NCI-H2227 treated with DMSO at 0.1 percent for 48 hours (cell line): ENCODE measurements at places on chromosomes 5 and 9.
A peak's percentile ranks its signal among the peaks of the same experiment; 100 is the strongest.

DNA sequence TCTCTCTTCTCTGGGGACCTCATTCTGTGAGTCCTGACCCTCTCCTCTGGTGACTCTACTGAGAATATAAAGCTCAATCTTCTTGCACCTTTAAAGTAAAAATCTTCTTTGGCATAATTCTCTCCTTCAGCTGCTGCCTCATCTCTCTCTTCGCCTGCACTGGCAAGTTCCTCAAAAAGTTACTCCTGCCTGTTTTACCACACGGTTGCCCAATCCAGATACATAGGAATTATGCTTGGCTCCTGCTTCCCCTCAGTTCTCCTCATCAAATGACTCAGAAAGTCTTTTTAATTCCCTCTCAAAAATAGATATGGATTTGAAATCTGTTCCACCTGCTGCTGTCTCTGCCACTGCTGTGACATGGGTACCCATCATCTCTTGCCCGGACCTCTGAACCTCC is 14.4 kb upstream of the HRCT1 start:
- no peak for DNase-seq

DNA sequence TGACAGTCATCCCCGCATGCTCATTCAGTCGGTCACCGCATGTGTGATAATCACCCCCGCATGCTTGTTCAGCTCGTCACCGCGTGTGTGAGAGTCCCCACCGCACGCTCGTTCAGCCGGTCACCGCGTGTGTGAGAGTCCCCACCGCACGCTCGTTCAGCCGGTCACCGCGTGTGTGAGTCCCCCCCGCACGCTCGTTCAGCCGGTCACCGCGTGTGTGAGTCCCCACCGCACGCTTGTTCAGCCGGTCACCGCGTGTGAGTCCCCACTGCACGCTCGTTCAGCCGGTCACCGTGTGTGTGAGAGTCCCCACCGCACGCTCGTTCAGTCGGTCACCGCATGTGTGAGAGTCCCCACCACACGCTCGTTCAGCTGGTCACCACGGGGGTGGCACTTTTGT is 3.5 kb downstream of the TRAF2 start:
- no peak for DNase-seq

DNA sequence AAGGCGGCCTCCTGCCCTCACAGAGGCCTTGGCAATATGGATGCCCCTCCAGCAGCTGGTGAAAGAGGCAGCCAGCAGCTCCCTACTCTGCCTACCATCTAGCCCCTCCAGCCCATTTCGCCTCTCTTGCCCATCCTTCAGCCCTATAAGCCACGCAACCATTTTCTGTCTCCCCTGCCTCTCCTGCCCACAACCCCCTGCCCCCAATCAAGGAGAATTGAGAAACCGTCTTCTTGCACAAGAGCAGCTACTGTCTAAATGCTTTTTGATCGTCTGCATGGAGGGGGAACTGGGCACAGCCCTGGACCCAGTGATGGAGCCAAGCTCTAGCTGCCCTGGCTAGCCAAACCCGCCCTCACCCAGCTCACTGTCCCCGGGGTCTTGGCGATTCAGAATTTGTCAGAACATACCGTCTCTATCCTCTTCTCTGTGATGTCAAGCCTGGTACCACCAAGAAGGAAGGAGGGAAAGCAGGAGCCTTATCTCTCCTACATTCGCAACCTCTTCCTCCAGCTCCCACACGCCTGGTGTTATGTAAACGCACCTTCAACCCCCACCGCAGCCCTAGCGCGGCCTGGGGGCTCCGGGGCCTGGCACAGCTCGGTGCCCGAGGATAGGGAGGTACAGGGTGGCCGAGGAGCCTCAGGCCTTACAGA is 1.2 kb downstream of the SPRY4 start:
- no peak for DNase-seq

DNA sequence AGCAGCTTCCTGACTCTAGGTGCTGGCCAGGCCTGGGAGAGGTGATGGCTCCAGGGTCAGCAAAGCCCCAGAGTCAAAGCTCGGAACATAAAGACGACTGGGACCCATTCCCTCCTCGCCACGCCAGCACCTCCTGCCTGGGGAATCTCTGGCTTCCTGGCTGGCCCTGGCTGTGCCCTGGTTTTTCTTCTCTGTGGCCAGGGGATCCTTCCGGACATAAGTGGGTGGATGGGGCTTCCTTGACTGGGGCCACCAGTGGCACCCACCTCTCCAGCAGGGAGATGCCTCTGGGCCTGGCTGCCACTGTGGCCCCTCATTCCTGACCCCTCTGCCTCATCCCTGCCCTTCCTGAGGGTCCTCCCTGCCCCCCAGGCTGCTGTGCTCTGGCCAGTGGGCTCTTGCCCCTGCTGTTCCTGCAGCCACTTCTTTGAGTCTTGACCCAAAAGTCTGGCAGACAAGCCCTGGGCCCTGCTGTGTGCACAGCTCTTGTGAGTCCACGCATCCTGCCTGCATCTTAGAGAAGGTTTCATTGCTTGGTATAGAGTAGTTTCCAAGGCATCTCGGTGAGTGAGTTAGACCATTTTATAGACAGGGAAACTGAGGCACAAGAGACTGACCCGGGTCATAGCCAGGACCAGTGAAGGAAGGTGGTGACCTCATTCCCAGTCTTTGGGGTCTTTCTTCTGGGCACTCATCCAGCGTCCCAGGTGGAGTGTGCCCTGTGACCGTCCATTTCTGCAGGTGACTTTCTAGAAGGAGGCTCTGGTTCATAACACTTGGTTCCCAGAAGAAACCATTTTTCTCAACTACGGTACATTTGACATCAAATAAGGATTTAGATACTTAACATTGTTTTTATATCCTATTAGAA is 17.3 kb upstream of the LPCAT1 start:
- no peak for DNase-seq

GRCh38 chr5:79020861-79021561 is 35.9 kb upstream of the ARSB start:
- DNase-seq, result peak; percentile 63

GRCh38 chr9:19895006-19895405 is 106.2 kb upstream of the SLC24A2 start:
- DNase-seq, result no peak

DNA sequence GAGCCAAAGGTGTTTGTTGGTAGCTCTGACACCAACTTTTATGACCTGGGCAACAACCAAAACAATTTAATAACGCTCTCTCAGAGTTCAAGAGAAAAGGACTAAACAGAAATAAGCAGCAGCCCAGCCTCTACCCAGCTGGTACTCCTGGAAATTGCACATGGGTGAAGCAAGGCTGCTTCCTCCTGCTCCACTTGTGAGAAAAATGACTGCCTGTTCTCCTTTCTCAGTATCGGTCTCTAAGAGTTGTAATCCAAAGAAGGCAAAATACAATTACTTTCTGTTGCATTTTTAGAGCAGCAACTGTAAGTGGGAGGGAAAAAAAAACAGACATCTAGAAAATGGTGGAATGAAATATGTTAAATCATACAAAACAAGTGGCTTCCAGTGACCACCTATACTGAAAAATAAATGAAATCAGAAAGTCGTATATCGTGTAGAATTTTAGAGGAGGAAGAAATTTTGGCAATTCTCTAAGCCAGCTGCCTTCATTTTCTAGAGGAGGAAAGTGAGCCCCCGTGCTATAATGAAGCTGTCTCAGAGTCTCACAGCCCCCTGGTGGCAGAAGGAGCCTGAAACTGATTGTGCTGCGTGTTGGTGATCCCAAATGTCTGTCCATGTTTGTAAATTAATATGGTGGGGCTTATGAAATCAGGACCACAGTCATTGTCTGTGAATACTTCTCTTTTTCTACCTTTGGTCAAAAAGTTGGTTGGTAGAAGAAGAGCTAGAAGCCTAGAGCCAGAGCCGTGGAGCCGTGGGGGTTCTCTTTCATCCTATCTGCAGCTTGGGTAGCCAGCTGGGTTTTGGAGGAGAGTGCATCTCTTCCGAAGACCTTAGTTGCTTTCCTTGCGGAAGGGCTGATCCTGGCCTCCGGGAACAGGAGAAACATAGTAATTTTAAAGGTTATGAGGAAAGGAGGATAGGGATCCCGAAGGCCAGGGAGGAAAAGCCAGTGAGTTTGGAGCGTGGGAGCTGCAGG is 139.9 kb downstream of the PIP5K1B start:
- DNase-seq, result peak; percentile 8

GRCh38 chr5:115774684-115775083 is 41.8 kb downstream of the CDO1 start:
- no peak for DNase-seq

DNA sequence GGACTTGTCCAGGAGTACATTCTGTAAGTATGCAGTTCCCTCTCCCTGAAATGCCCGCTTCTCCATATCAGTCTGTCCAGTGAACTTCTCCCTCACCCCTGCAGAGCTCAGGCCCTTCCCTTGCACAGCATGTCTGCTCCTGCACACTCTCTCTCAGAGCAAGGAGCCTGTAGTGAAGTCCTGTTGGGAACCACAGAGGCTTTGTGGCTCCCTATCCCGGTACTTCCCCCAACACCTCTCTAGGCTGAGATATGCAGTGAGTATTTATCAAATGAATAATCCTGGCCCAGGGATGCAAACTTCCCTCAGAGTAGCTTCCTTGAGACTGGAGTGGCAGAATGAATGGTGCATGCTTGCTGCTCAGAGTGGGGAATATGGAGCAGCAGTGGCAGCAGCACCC is 48.8 kb downstream of the POC5 start:
- DNase-seq, result no peak

GRCh38 chr5:118919016-118919415 is 69.3 kb downstream of the DTWD2 start:
- no peak for DNase-seq

- DNase-seq, result no peak
These were observed 216.2 kb downstream of the SLIT3 start for GRCh38 chr5:169084775-169085174.

DNA sequence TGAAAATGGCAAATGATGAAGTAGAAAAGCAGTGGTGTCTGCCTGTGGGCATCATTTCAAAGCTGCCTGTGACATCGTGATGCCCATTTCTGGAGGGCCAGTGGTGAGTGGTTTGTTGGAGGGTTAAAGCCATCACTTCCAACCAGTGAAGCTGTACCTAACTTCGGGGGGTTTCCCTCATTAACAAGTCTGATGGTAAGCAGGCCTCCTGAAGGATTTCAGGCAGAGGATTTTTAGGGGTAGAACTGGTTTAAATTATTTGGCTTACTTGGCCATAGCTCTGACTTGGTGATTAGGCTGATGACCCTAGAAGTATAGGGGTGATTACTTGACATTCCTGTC is 10.7 kb downstream of the TNFAIP8 start:
- DNase-seq, result no peak

DNA sequence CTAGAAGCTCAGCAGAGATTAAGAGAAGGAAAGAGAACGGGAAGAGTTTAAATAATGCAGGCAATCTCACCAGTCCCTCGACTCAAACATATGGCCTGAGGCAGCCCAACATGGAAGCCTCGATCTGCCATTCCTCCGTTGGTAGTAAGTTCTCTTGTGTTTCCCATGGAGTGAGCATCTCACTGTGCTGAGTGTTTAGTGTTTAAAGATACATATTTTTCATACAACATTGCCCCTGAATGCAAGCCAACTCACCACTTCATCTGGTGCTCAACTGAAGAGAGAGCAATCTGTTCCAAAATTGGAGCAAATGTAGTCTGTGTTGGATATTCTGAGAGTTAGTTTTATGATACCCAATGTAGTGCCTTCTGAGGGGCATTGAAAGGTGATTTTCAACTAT is 171.5 kb upstream of the ATP10B start:
- DNase-seq, result no peak

- DNase-seq, result peak; percentile 25
These were observed 44.5 kb upstream of the NR5A1 start for GRCh38 chr9:124551472-124552272.
